ENCODE measurements at places on chromosomes 13 and 19.

DNA sequence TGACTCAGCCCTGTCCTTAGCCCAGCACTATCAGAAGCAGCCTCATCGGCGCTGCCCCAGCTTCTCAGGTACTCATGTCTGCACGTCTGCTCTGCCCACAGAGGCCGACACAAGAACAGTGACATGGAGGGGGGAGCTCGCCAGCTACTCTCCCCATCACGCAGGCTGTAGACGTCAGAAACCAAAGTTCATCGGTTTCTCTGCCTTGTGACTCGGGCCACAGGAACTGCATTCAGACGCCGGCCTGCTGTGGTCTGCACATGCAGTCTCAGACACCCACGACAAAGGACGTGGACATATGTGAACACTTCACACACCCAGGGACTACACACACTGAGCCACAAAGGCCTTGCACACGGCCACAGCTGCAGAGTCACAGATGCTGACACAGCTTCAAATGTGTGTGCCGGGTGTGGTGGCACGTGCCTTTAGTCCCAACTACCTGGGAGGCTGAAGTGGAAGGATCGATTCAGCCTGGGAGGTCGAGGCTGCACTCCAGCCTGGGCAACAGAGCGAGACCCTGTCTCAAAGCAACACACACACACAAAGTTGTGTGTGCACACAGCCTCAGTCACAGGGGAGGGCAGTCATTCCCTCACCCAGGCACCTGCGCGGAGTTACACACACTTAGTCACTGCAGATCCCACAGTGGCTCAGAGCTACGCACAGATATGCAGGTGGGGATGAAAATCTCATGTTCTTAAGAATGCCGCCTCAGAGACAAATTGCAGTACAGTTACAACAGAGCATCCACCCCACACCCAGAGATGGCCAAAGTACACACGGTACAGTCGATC is 4.9 kb upstream of the ZFP36 start:
- no peak for DNase-seq

DNA sequence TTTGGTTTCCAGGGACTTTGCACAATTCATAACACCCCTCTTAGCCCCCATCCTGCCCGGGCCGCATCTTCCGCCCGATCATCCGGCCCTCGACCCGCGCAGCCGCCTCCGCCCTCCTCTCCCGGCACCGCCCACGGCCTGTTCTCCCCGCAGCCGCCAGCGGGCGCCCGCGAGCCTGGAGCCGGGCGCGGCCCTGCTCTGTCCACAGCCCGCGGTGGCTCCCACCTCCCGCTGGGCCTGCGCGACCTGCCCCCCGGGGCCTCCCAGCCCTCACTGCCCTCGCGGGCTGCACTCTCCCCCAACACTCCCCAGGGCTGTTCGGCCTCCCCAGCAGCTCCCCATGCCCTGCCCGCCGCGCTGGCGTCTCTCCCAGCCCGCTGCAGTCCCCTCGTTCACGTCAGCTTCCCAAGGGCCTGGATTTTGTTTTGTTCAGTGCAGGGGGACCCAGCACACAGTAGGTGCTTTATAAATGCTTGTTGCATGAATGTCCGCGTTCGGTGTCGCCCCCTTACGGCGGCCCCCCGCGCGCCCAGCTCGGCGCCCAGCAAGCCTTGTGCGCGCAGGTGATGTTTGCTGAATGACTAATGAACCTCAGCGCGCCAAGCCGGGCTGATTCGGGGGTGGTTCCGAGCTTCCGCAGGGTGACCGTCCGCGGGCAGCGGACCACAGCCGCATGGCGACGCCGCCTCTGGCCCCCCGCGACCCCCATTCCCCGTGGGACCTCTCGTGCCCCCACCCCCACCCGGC is 4.6 kb upstream of the APC2 start:
- DNase-seq, result peak; percentile 82

GRCh38 chr19:4742723-4743646 is 19.3 kb upstream of the DPP9 start:
- no peak for DNase-seq

- DNase-seq, result no peak
Measured at GRCh38 chr13:76790526-76790925, 95.7 kb downstream of the KCTD12 start.

- DNase-seq, result no peak
Measured at GRCh38 chr19:33236696-33237390, 11.2 kb upstream of the SLC7A10 start.

- DNase-seq, result no peak
Measured at GRCh38 chr13:91609353-91609752, 210.9 kb downstream of the GPC5 start.

- no peak for DNase-seq
Measured at GRCh38 chr13:78430166-78430791, 173.1 kb downstream of the POU4F1 start.

DNA sequence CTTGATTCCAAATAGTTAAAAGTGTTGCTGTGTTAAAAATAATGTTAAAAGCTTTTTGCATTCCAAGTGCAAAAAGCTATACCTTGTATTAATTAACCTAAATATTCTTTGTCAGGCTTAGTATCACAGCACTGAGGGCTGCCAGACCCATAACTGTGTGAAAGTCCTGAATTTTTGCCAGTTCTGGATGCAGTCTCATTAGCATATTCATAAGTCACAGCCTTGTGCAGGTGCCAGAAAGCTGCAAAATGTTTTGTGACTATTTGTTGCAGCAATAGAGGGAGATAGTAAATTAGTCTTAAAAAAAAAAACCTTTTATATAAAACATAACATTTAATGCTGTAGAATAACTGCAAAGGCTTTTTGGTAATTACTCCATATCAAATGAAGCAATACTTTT is 56.6 kb downstream of the SLITRK1 start:
- DNase-seq, result no peak

- DNase-seq, result no peak
Measured at GRCh38 chr13:74623761-74624160, 489.6 kb upstream of the KLF12 start.

- no peak for DNase-seq
Measured at GRCh38 chr13:113064534-113065405, 40.8 kb upstream of the F7 start.

GRCh38 chr13:49615836-49616675 is 12.3 kb upstream of the ARL11 start:
- DNase-seq, result no peak

- no peak for DNase-seq
Measured at GRCh38 chr13:114319441-114319913, 5.2 kb downstream of the CHAMP1 start.

GRCh38 chr19:6018786-6019185 is 40.8 kb upstream of the RANBP3 start:
- no peak for DNase-seq

GRCh38 chr19:49761625-49762311 is 1.3 kb downstream of the TSKS start:
- no peak for DNase-seq

DNA sequence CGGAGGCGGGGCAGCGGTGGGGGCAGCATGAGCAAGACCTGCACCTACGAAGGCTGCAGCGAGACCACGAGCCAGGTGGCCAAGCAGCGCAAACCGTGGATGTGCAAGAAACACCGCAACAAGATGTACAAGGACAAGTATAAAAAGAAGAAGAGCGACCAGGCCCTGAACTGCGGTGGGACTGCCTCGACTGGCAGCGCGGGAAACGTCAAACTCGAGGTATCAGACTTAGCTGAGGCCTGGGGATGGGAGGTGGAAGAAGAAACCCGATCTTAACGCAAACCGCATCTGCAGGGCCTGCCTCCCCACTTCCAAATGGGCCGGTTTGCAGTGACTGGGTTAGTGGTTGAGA is 693 bp downstream of the RFXAP start:
- DNase-seq, result no peak

- DNase-seq, result no peak
Measured at GRCh38 chr13:40315416-40316064, 350.9 kb downstream of the FOXO1 start.

GRCh38 chr13:112071723-112072533 is 5.0 kb downstream of the SOX1 start:
- no peak for DNase-seq

GRCh38 chr19:3813473-3814392 is 27.6 kb upstream of the MATK start:
- DNase-seq, result no peak

- DNase-seq, result no peak
Measured at GRCh38 chr19:58563823-58564222, 5.4 kb upstream of the UBE2M start.

DNA sequence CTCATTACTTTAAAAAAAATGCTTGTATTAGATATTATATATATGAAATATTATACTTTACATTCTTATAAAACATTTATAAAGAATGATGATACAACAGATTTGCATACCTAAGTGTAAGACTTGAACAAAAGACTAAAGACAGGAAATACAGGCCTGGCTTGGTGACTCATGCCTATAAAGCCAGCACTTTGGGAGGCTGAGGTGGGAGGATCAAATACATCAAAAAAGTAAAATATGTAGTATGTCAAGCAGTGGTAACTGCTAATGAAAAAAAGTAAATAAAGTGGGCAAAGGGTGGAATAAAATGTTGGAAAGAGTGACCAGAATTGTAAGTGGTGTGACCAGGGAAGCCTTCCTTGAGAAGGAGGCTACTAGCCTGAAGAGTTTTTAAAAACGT is 133.7 kb downstream of the GGACT start:
- DNase-seq, result no peak

DNA sequence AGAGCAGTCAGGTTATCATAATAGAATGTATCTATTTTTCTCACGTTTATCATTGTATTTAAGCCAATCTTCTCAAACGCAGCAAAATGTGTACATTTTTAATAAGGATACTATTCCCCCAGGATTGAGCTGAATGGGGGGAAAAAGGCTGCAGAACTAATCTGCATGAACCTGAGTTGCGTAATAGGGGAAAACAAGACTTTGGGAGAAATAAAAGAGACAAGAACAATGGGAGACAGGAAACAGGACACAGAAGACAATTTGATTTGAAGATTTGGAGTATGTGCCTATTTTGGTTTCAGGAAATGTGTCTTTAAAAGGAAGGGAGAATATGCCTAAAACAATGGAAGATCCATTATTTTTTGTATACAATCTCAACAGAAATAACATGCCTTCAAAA is 844.5 kb downstream of the DIAPH3 start:
- no peak for DNase-seq

DNA sequence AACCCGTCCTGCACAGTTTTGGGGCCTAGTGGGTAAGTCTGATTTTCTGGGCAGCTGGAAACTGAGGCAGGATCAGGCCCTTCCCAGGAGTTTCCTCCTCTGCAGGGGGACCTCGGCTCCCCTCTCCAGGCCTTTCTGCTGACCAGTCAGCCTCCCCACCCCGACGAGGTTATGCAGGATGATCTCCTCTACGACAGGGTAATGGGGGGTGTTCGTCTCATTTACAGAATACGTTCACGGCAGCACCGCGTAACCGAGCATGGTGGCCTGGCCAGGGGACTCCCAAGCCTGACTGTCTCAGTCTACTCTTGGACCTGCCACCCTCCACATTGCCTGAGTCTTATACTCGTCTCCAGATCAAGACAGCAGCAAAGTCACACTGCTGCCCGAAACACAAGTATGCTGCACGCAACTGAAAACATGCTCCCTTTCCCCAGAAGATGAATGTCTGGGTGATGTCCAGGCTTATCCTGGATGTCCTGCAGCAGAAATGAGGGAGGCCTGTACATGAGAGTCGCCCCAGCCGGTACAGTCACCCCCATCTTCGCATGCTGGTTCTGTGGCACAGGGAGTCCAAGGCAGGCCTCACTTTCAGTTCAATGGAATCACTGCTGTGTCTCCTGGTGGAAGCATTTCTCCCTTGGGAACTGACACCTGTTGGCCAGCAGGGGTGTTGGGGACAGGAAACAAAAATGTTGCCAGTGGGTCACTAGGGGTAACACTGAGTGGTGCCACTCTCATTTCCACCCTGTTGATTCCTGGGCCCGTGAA is 120.8 kb downstream of the SOX1 start:
- DNase-seq, result peak; percentile 20

DNA sequence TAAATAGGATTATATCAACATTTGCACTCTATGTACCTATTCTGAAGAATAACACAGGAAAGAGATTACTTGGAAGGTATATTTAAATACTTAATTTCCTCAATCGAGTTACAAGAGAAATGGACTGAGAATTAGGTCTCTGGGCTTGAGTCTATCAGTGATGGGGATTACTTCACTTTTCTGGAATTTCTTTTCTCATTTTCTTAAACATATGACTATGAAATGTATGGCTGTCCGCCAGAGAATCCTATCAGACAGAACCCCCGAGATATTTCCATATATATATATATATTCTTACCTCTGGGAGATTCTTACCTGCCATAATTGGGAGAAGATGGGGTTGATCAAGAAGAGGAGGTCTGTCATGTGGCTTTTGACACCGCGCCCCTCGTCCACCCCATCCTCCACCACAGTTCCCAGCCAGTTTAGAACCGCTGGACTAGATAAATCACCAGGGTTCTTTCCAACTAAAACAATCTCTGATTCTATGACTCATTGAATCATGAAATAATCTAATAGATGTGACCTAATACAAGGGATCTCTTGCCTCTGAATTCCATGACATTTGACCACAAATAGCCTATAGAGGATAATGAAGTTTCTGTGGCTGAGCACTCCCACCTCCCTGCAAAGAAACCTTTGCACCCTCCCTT is 231.3 kb downstream of the TBC1D4 start:
- no peak for DNase-seq

GRCh38 chr13:110369400-110369799 is 62.3 kb downstream of the COL4A2 start:
- DNase-seq, result no peak

- no peak for DNase-seq
Measured at GRCh38 chr19:15320116-15320515, 12.2 kb downstream of the BRD4 start.

GRCh38 chr19:46762245-46762890 is 16.1 kb upstream of the STRN4 start:
- no peak for DNase-seq

DNA sequence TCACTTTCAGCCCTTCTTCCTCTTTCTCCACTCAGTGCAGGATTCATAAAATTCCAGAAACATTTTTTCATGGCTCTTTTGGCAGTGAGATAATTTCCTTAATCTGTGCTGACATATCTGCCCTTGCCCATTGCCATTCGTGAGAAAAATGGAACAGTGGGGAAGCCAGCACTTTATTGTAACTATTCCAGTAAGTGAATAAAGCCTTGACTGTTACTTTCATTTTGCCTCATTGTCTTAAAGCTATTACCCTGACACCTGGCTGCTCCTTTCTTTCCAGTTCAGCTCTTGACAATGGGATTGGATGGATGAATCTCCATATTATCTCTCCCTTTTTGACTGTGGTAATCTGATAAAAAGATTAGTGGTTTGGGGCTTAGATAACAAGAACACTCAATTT is 1068.1 kb upstream of the PCDH20 start:
- DNase-seq, result no peak

GRCh38 chr19:16457954-16458331 is 13.8 kb downstream of the EPS15L1 start:
- DNase-seq, result no peak

DNA sequence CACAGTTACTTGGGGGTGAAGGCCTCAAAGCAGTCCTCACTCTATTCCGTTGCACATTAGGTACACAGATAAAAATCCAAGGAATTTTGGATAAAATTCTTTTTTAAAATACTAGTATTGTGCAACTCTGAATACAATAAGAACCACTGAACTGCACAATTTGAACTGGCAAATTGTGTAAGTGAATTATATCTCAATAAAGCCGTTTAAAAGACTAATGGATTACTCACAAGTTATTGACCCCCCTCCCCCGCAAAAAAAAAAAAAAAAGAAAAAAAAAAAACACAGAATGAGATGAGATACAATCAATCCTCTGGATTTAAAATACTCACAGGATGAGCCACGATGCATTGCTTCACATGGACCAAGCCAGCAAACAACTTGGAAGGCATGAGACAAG is 86.4 kb downstream of the CRYL1 start:
- no peak for DNase-seq

- peak; percentile 60 for DNase-seq
Measured at GRCh38 chr19:30780032-30780431, 407.8 kb downstream of the ZNF536 start.

All from right forelimb (tissue), 1 donor.